ENCODE measurements at places on chromosomes 2 and 18. TPM values are rescaled to one million over a fixed set of nuclear protein-coding genes. Genes with fewer than 3 reads are reported as not detected.
A peak's percentile ranks its signal among the peaks of the same experiment; 100 is the strongest.

- no peaks in the 10 kb centered on the region for H3K27me3 ChIP-seq
- no peak overlapping the region for H3K4me3 ChIP-seq
- no peak for DNase-seq
- no peaks in the 10 kb centered on the region for H3K4me1 ChIP-seq
- H3K36me3 ChIP-seq: no peaks in the 10 kb centered on the region
Measured at GRCh38 chr2:219511547-219512325, 2.5 kb upstream of the ASIC4 start.

DNA sequence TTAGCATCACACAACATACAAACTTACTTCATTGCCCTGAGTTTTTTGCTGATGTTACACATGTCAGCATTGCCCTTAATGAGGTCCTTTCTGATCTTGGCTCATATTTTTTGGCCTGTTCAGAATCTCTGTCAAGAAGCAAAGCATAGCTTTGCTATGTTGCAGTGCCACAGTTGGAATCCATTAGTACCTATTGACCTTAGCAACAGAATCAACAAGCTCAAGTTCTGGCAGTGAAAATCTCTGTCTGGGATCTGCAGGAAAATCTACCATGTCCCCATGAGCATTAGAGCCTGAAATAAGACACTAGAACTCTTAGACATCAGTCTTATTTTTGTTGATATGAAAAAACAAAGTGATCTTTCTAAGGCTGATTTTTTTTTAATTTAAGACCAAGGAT is 105.6 kb upstream of the FHL2 start:
- no peak overlapping the region for H3K4me3 ChIP-seq
- H3K4me1 ChIP-seq: no peaks in the 10 kb centered on the region
- DNase-seq: no peak
- no peaks in the 10 kb centered on the region for H3K27me3 ChIP-seq

DNA sequence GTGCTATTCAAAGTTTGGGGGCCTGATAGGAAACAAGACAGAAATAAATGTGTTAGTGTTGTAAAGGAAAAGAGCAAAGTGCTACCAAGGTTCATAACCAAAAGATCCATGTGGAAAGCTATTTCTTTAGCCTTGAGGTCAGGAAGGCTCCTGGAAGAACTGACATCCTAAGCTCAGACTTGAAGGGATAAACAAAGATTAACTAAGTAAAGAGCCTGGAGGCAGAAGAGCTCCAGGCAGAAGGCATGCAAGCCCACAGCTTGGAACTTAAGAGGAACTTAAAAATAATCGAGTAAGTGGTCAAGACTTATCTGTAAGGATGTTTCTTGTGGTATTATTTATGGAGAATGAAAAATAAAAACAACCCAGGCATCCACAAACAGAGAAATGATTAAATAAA is 245.0 kb upstream of the MGAT5 start:
- no peaks in the 10 kb centered on the region for H3K4me1 ChIP-seq
- H3K36me3 ChIP-seq: no peaks in the 10 kb centered on the region
- no peak overlapping the region for H3K4me3 ChIP-seq
- no peak for DNase-seq
- H3K27me3 ChIP-seq: no peaks in the 10 kb centered on the region
- no peak overlapping the region for H3K27ac ChIP-seq

DNA sequence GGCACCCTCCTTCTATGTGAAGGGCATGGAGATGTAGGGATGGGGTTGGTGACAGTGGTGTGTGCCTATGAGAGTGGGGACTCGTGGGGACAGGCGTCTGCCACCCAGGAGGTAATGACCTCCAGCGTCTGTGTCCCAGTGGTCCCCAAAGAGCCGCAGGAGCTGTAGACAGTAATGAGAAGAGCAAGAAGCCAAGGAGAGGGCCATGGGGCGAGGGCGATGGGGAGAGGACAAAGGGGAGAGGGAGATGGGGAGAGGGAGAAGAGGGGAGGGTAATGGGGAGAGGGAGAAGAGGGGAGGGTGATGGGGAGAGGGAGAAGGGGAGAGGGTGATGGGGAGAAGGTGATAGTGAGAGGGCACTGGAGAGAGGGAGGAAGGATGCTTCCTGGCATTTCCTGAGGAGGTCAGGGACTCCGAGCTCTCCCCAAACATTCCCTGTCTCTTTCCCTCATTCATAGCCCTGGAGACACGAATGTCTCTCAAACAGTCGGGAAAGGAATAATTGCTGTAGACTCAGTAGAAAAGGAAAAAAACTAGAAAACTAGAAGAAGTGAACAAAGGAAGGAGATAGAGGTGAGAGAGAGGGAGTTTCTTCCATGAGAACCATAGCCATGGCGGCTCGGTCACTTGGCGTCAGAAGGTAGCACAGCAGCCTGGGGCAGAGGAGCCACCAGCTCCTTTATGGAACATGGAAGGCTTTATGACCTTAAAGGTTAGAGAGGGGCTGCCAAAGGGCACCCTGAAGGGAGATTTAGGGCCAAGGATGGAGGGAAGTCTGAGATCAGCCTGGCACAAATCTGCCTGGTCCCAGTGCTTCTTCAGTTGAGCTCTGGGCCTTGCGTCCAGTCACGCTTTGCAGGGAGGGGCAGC is 39.5 kb downstream of the PSD4 start:
- no peaks in the 10 kb centered on the region for H3K36me3 ChIP-seq
- no peaks in the 10 kb centered on the region for H3K27me3 ChIP-seq
- peaks cover 4% of the 10 kb centered on the region for H3K4me1 ChIP-seq
- no peak overlapping the region for H3K27ac ChIP-seq
- no peak overlapping the region for H3K4me3 ChIP-seq

MC4R gene
- total RNA-seq: not detected

DNA sequence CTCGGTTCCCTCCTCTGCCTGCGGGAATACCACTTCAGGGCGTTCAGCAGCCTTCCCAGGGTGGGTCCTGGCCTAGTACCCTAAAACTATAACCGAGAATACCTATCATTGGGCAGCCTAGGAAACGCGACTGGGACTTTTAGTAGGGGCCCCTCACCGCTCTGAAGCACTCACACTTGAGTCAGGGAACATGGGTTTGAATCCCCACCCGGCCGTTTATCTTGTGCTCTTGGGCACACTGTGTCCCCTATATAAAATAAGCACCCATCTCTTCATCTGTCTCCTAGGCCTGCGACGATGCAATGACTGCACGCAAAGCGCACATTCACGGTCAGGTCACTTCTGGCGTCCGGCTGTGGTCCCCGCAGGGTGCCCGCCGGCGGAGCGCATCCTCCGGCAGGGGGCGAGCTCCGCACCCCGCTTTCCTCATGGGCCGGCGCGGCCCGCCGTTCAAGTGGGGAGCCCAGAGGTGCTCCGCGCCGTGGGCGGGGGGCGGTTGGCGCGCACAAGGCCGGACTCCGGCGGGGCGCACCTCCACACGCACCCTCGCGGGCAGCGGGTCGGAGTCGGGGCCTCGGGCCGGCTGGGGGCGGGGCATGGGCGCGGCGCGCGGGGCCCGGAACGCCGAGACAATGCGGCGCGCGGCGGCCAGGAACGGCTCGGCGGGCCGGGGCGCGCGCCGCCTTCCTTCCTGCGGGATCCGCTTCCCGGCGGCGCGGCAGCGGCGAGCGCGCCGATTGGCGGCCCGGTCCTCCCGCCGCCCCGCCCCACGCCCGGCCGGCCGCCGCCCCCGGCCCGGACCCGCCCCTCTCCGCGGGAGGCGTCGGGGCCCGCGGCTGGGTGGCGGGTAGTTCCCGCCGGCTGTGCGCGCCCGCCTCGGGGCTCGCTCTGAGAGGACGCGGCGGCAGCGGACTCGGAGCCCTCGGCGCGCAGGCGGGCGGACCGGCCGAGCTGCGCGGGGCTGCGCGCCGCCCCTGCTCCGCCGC is at the start of gene ASAP2:
Gene ASAP2, plus strand, starts transcription at position 850 of the 986 bp plus-strand sequence. CDS start 293 bp downstream, outside the sequence.
- no peaks in the 10 kb centered on the region for H3K27me3 ChIP-seq
- peak within 1 kb of the TSS; percentile 94 for H3K27ac ChIP-seq
- H3K4me1 ChIP-seq: peaks cover 3% of the 10 kb centered on the region
- H3K4me3 ChIP-seq: peak within 1 kb of the TSS; percentile 54
- peak; percentile 79 for DNase-seq
